ENCODE measurements at places on chromosomes 3 and 15. TPM values are rescaled to one million over a fixed set of nuclear protein-coding genes. Genes with fewer than 3 reads are reported as not detected.

DNA sequence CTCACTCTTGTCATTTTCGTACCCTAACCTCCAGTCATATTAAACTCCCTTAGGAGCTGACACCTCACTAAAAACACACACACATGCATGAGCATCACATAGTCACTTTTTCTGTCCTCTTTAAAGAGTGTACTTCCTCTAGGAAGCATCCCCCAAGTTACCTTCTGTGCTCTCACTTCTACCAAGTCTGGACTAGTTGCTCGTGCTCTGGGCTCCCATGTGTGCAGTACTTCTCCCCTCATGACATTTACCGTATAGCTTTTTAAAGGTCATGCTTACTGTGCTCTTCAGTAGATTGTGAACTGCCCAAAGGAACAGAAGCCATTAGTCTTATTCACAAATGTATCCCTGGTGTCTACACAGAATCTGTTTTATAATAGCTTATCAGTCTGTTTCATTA, 42.0 kb downstream of the CRYBG3 start:
- DNase-seq, result no peak

MST1R gene
- total RNA-seq, result 5.2 TPM

GRCh38 chr15:58544756-58545155, 113.0 kb downstream of the LIPC start:
- DNase-seq, result no peak

DNA sequence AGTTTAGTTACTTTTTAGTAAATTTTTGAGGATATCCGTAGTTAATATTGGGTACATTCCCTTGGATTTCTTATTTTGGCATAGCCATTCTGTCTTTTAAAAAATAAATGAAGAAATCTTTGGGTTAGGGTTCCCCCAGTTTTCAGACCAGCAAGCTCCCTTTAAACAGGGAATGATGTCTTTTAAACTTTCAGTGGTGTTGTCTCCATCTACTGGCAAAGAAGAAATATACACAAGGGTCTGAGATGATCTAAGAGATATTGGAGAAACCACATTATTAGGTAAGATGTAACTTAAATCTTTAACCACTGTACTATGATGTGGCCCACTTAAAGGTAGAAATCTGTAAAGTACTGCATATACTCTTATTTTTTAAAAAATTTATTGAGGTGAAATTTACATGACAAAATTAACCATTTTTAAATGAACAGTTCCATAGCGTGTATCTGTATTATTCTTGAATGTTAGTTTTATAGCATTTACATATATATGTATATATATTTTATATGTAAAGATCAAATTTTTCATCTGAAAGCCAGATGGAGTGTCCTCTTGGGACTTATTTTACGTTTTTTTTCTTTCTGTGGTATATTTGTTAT, 35.1 kb upstream of the EIF3J start:
- DNase-seq, result no peak

- DNase-seq, result no peak
Observed at GRCh38 chr3:139978966-139979365, 44.0 kb downstream of the CLSTN2 start.

- DNase-seq, result no peak
Observed at GRCh38 chr3:44762170-44762677, 630 bp downstream of the KIF15 start.

GRCh38 chr3:147392625-147392946, 13.8 kb downstream of the ZIC4 start:
- DNase-seq, result no peak

DNA sequence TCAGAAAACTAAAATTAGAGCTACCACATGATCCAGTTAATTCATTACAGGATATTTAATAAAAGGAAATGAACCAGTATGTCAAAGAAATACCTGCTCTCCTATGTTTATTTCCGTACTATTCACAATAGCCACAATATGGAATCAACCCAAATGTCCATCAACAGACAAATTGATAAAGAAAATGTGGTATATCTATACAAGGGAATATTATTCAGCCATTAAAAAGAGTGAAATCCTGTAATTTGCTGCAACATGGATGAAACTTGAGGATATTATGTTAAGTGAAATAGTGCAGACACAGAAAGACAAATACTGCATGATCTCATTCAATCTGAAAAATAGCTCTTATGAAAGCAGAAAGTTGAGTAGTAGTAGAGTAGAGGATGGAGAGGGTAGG, 33.7 kb upstream of the ALCAM start:
- no peak for DNase-seq
